ENCODE measurements at places on chromosomes 2 and 18.

DNA sequence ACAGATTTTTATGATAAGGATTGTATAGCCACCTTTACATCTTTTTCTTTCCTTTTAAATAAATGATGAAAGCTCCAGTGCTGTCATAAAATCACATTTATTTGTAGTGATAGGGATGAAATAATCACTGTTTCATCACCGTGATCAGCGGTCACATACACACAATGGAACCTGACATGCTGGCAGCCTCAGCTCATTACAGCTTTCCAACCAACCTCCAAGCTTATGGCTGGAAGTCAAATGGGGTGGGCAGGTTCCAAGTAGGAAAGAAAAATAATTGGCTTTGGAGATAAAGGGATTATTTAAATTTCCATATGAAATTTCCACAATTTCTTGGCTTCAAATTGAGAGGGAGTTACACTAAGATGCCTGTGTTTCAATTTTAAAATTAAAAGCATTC, 251.3 kb downstream of the PLCL1 start:
- no peak for DNase-seq

GRCh38 chr2:41543726-41544125, 504.1 kb upstream of the PKDCC start:
- no peak for DNase-seq

GRCh38 chr18:37435996-37436395, 129.6 kb downstream of the CELF4 start:
- DNase-seq, result no peak

DNA sequence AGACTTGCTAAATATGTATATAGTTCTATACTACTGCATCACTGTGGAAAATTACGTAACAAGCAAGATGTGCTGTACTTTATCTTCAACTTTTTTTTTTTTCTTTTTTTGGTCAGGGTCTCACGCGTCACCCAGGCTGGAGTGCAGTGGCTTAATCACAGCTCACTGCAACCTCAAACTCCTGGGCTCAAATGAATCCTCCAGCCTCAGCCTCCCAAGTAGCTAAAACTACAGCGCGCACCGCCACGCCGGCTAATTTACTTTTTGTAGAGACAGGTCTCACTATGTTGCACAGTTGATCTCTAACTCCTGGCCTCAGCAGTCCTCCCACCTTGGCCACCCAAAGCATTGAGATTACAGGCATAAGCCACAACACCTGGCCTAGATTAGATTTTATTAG, 68.0 kb downstream of the COX7A2L start:
- DNase-seq, result no peak

- DNase-seq, result no peak
These were observed 24.8 kb downstream of the SP3 start for GRCh38 chr2:173940208-173941020.

DNA sequence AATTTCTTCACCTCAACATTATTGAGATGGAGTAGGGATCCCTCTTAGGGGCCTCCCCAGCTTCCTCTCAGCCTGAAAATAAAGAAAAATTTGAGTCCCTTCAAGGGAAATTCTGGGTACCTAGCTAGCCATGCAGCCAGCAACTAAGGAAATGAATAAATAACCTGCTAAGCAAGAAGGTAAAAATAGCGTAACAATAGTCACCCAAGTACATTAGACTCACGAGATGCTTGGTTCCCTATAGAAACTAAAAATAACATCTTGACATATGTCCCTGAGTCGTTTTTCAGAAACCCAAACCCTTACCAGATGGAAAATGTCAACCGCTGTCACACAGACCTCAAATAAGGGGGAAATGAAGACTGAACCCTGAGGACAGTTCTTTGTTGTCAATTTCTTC, 51.9 kb downstream of the CACNB4 start:
- no peak for DNase-seq

DNA sequence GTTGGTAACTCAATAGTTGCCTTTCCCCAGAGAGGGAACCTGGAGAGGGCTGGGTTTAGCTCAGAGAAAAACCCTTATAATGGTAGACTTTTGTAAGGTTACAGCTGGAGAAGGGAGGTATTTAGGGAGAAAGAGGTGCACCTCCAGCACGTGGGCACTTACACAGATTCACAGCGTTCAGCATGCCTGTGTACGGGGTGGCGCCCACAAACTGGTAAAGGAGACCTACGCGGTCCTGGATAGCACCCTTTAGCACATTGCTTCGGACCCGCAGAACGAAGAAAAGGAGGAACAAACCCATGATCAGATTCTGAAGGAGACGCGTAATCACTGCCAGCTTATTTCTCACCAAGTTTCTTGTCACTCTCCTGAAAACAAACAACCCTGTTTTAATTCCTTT, 14.9 kb downstream of the ABCG5 start:
- DNase-seq, result no peak

DNA sequence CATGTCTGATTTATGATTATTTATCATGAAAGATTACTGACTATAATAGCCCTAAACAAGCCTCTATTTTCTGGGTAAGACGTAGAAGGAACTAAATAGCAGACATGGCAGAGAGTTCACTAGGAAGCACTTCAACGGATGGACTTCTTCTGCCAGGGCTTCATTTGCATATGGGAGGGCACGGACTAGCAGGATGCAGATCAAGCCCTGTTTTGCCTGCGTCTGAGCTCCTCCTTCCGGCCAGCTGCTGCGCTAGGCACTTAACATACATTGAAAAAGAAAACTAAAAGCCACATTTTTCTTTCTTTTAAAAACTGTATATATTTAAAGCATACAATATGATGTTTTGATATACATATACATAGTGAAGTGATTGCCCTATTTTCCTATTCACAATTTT, 340.0 kb upstream of the MEX3C start:
- DNase-seq, result no peak

Measured in stimulated activated CD8-positive, alpha-beta memory T cell treated with anti-CD3 and anti-CD28 coated beads, Interleukin-2, amount 100 ng/mL, for 1 hour (primary cell).